ENCODE measurements at places on chromosomes 11 and 22.

- DNase-seq = no peak
These were observed 71.5 kb upstream of the LMO1 start for GRCh38 chr11:8335186-8335585.

GRCh38 chr11:116984186-116984585 lies 114.0 kb downstream of the SIK3 start:
- DNase-seq = no peak

- no peak for DNase-seq
These were observed 26.9 kb downstream of the TRMU start for GRCh38 chr22:46362203-46362933.

- DNase-seq = no peak
These were observed 59.2 kb downstream of the PDE3B start for GRCh38 chr11:14702760-14703159.

DNA sequence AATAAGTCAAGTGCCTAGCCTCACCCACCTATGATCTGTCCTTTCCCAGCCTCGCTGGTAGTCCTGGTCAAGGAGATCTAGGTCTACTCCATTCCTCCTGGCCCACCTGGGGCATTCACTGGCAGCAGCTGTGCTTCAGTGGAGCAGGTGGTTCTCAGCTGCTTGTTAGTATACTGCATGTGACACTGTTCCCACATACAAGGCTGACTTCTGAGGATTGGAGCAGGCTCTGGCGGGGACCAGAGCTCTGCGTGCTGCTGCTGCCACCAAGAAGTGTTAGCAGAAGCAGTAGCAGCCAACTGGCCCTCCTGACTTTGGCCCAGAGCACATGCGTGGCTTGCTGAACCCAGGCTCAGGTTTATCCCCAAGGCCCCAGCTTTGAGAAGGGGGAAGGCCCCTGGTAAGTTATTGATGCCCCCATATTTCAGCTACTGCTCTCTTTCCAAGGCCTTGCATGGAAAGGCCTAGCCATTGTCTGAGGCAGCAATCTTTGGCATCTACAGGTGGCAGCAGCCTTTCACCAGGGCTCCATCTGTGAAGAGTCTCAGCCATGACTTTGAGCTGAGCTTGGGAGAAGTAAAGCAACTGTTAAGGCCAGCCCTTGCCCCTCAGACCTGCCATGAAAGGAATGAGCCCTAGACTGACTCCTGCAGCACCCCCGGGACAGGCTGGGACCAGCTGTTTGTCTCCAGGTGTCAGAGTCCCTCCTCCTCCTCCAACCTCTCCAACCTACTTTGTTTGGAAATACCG lies 26.5 kb downstream of the ARHGAP1 start:
- no peak for DNase-seq

DNA sequence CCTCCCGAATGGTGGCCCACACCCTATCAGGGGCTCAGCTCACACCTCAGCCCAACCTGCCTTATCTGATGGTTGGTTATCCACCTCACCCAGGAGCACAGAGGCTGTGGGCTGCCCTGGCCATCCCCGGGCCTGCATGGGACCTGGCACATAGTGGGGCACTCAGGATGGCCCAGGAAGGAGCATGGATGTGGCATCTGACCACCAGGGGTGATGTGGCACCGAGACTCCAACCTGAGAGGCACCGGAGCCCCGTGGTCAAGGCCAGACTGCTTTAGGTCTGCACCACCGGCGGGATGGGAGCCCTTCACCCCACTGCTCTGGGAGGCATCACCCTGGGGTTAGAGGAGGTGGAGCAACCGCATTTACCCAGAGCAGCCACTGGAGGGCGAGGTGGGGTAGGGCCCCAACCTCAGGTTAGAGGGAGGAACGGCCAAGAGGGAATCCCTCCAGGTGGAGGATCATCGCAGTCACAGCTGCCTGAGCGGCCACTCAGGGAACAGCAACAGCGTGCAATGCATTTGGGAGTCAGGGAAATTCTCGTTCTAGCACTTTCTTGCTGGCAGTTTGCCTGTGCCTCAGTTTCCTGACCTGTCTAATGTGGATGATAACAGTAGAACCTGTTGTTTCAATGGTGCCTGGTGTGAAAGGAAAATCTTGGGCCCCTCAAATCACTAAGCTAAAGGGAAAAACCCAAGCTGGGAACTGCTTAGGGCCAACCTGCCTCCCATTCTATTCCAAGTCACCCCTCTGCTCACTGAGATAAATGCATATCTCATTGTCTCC lies 52.9 kb upstream of the CARS1 start:
- peak; percentile 85 for DNase-seq

- no peak for DNase-seq
These were observed 331.8 kb upstream of the SYN3 start for GRCh38 chr22:33389936-33390335.

DNA sequence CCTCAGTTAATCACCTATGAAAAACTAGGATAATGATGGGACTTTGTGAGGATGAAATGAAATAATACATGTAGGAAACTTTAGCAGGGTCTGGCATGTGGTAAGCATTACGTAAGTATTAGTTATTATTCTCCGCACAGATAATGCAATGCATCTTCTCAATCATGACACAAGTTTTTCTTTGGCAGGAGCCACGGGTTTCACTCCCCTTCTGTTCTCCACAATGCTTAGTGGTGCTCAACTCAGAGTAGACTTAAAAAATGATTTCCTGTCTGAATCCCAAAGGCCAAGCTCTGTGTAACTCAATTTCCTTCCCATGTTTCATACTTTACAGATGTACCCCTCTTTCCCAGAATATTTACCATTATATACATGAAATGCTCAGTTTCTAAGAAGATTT lies 82.9 kb downstream of the CCDC34 start:
- no peak for DNase-seq

DNA sequence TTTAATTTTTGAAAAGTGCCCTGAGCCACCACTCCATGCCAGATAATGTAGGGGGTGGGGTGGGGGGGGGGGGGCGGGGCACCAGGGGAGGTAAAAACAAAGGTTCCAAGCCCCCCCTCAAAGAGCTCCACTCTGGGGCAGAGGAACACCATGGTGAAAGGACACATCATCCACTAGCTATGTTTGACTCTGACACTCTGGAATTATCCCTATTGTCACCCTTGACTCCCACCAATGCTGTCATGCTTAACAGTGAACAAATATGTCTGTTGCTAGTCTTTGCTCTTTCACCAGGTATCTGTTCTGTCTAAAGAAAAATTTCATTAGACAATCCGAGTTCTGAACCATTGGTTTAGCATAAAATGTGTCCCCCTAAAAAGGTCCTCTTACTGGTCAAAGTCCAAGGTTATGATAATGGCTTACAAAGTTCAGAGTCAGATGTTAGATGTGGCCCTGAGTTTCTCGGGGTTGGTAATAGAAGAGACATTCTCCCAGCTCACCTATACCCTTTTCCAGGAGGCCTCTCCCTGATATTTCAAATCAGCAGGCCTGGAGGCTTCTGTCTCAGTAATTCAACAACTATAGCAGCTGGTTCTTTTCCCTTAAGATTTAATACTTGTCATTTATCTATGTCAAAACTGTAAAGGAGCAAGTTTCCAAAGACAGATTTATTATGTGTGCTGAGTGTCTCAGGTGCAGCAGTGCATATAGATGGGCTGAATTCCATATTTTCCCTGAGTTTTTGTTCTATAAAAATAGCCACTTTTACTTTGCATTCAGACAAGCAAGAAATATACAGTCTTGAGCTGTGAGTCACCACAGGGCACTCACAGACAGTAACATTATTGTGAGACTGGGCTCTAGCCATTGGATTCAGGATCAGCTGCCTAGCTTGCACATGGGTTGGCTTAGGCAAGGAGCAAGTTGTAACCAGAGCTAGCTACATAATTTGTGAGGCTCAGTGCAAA lies 174.1 kb downstream of the CSNK2A3 start:
- DNase-seq = no peak

GRCh38 chr11:2794968-2795322 lies 90.6 kb downstream of the CDKN1C start:
- DNase-seq = peak; percentile 6

DNA sequence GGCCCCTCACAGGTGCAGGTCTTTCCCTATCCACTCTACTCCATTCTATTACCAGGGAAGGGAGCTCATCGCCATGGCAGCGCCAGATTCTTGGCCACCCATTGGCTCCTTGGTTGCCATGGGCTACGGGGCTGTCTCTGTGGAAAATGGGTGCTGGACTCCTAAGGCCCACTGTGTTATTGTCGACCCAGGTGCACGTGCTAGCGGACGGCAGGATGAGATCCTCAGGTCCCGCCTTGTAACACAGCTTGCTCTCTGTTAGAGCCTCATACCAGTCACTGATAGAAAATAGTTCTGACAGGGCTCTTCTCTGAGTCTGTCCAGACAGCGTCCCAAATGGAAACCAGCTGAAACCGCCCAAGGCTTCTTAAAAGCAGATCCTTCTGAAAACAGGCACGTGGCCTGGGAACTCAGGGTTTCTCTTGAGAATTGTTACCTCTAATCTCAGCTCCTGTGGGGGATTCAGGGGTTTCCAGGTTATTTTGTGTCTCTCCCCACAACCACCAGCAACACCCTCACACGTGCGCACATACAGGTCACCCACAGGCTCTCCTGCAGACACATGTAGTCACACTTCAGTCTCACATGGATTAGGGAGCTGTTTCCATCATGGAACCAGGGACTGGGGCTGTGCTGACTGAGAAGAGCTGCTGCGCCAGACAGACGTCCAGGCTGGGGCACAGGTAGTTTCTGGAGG lies 1.5 kb downstream of the TUB start:
- peak; percentile 61 for DNase-seq

- no peak for DNase-seq
These were observed 789.9 kb downstream of the BRD1 start for GRCh38 chr22:49037701-49038245.

DNA sequence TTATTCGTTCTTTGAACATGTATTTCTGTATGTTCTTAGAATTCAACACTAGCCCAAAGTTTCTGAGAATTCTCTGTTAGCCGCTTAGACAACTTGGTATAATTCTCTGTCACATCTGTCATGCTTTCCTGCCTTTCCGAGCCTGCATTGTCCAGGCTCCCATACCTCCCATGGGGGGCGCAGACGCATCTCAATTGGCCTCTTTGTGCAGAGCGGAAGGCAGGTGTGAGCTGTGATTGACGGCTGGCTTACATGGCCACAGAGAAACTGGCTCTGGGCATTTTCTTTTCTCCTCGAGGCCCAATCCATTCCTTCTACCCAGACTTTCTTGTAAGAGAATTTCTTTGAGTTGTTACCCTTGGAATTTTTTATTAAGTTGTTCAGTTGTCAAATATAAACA lies 132.7 kb upstream of the SESN3 start:
- DNase-seq = peak; percentile 65

GRCh38 chr11:83312430-83312829 lies 26.3 kb upstream of the CCDC90B start:
- no peak for DNase-seq

GRCh38 chr11:103880968-103881367 lies 155.5 kb upstream of the DDI1 start:
- no peak for DNase-seq

DNA sequence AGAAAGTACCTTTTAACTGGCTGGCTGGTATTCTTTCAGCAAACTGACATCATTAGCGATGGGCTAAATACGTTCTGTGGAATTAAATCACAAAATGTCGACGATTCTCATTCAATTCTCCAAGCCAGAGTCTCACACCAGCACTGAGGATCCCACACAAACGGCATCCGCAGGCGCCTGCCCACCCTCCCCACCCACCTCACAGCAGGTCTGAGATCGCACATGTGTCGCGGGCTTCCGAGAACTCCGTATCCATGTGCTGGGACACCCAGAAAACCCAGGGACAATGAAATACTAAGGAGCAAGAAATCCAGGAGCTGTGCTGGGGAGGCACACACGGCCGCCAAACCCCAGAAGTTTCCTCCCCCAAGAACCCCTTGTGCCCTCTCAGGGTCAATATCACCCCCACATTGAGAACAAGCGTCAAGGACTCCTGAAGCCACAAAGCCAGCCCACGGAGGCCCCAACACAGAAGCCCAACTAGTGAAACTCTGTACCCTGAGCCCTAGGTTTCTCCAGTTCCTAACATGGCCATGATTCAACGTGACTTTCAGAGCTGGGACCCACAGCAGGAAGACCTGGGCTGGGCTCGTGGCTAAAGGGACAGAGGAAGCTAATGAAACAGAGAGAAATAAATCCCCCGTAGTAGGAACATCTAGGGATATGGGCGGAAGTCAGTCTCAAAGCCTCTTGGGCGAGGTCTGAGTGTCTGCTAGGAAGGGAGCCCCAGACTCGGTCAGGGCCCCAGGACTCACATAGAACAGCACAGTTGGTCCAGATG lies 8.0 kb downstream of the TOLLIP start:
- DNase-seq = no peak

DNA sequence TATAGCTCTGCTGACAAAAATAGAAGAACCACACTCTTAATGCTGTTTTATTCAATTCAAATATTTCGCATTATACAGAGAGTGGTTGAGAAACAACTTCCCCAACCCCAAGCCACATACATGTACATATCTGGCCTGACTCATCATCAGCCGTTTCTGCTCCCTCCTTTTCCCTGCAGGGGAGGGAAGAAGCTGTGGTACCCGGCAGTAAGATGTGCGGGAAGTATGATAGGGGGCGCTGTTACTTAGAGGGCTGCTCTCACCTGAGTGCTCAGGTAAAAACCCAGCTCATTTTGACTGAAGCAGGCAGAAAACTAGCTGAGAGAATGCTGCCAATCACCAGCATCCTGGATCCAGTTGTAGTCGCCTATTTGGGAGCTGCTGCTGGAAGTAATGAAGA lies 85.5 kb downstream of the NELL1 start:
- peak; percentile 52 for DNase-seq

DNA sequence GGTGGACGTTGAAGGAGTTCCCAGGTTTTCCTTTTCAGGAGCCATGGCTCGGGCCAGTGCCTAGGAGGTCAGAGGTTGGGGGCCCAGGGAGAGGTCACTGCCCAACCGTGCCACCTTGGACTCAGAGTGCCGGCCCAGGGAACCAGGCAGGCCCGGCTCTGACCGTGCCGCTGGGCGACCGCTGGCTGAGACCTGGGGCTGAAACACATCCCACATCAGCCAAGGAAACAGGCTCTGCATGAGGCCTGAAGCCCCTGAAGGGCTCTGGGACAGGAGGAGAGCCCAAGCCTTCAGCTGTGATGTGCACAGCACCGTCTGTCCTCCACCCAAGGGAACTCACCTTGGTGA lies 21.9 kb upstream of the RTN4R start:
- no peak for DNase-seq
